ENCODE measurements at places on chromosomes 7 and 10.

DNA sequence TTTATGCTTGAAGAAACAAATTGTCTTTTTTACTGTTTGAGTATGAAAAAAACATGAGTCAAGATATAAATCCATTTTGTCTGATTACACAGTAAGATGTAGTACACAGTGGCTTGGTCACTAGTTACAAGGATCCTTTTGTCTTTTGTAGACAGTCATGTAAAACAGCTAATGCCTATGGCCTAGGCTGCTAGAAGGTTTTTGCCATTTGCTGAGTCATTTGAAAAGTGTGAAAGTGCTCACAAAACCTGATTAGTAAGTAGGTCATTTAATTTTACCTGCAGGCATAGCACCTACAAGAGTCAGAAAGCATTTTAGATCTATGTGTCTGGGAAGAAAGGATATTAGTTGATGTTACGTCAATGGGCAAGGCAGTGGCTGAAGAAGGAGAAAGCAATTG is 819.4 kb downstream of the MAGI2 start:
- DNase-seq: no peak

DNA sequence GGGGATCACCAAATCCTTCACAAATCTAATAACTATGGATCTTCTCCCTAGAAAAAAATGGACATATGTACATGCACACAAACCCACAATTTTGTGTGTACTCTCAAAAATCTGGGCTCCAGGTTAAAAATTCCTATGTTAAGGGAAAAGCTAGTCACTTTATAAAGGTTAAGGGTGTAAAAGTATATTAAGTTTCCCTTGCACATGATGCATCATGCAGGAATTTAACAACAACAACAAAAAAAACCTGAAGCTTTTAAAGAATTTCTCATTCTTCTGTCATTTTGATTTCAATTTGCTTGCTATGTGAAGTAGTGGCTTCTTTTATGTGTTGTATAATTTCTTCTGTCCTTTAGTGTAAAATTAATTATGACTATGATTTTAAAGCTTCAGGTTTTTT is 123.7 kb downstream of the CNOT4 start:
- DNase-seq: no peak

- DNase-seq: no peak
Observed at GRCh38 chr10:12594448-12594944, 245.1 kb downstream of the CAMK1D start.

DNA sequence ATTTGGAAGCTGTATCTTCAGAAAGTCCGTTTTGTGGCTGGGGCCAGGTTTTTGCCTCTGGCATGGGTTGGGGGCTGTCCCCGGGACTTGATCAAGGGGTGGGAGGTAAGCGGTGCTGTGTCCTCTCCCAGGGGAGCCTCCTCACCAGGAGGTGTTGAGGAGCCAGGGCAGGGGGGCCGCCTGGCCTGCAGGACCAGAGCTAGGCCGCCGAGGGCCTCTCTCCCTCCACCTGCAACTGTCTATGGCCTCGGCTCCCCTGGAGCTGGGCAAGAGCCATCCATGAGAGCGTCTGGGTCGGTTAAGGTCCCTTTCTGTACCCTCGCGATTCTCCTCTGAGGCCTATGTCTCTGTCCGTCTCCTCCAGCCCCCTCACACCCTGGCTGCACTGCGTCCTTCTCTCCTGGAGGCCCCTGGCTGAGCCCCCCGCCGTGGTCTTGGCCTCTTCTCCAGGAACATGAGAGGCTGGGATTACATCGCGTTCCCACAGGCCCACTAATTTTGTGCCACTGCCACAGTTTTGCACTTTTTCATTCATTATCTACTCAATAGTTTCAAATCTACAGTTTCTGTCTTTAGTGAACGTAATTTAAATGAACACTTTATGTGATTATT is 20.6 kb downstream of the CALML5 start:
- no peak for DNase-seq

GRCh38 chr7:158750702-158751101 is 46.1 kb upstream of the NCAPG2 start:
- no peak for DNase-seq

DNA sequence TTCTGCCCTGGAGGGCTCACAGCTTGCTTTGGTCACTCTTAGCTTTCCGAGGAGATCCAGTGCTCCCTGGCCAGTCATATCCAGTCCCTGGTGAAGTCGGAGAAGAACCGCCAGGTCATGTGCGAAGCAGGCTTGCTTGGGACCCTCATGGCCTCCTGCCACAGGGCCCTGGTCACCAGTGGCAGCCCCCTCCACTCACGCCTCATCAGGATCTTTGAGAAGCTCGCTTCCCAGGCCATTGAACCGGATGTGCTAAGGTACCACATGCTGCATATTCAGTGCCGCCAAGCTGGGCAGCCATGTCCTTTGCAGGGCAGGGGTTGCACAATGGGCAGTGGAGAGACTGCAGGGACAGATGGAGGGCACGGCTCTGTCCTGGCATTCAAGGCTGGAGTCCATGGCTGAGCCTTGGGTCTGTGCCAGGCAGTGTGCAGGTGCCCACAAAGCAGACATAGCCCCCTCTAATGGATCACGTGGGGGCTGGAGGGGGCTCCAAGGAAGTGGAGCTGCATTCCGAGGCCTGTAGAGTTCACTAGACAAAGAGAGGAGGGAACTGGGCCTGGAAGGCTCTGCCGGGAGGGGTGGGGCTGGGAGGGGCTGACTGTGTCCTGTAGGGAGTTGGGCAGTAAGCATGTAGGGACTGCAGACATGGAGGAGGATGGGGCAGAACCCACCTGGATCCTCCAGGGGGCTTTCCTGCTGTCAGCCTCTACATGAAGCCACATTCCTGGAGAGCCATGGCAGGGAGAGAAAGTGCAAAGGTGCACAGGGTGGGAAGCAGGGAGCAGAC is 89.9 kb downstream of the WDFY4 start:
- DNase-seq: no peak

GRCh38 chr7:4115941-4116610 is 566.0 kb upstream of the FOXK1 start:
- no peak for DNase-seq

- DNase-seq: no peak
Observed at GRCh38 chr10:74932648-74933047, 106.2 kb downstream of the KAT6B start.

GRCh38 chr7:127658970-127659630 is 7.1 kb downstream of the SND1 start:
- DNase-seq: no peak

DNA sequence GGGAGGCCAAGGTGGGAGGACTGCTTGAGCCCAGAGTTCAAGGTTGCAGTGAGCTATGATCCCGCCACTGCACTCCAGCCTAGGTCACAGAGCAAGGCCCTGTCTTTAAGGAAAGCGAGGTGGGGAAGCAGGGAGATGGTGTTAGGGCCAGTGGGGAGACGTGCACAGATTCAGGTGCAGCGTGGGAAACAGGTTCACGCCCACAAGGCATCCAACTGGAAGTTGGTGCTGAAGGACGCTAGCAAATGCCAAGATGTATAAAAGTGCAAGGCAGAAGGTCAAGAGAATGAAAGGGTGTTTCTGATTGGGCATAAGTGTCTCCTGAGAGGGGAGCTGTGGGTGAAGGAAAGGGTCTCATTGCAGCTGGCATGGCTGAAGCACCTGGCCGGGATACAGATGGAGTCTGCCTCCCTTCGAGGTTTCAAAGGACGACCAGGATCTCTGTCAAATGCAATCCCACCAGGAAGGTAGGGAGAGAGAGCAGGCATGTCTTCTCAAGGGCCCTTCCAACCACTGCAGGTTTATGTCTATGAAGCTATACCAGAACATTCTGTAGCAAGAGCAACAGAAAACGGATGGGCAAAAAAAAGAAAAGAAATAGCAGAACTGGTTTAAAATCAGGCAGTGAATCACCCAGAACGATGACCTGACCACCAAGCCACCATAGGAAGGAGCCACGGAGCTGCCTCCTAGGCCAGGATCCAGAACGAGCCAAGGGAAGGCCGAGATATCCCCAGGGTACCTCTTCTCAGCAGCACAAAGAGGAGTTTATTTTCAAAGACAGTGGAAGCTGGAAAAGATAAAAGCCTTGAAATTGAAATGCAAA is 43.2 kb downstream of the GSDME start:
- DNase-seq: no peak

DNA sequence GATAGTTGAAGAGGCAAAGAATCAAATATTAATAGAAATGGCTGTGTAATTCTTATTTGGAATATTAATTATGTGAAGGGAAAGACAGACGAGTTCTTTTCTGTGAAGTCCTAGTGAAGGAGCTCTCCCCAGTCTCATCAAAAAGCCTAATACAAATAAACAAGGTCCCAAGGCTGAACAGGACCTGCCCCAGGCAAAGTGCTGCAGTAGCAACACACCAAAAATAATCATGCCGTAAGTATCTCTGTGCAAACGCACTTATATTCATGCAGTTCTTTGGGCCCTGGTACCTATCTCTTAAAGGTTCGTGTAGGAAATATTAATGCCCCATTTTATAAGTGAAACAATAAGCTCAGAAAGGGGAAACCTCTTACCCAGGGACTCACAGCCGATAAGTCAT is 12.2 kb upstream of the CHST15 start:
- DNase-seq: no peak

DNA sequence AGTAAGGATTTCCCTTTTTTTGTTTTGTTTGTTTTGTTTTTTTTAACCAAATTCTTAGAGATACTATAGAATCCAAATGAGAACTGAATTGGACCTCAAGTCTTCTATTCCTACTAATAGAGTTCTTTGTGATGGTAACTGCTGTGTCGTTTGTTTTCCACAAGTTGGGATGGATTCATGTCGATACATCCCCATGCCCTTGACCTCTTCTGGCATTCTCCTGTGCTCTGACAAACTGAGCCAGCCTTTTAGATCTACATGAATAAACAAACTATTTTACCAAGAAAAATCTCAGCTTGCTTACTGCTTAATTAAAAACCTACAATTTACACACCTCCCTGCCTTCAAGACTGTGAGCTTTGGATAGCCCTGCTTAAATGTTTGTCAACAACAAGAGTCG is 3.9 kb downstream of the ZNF22 start:
- DNase-seq: no peak

DNA sequence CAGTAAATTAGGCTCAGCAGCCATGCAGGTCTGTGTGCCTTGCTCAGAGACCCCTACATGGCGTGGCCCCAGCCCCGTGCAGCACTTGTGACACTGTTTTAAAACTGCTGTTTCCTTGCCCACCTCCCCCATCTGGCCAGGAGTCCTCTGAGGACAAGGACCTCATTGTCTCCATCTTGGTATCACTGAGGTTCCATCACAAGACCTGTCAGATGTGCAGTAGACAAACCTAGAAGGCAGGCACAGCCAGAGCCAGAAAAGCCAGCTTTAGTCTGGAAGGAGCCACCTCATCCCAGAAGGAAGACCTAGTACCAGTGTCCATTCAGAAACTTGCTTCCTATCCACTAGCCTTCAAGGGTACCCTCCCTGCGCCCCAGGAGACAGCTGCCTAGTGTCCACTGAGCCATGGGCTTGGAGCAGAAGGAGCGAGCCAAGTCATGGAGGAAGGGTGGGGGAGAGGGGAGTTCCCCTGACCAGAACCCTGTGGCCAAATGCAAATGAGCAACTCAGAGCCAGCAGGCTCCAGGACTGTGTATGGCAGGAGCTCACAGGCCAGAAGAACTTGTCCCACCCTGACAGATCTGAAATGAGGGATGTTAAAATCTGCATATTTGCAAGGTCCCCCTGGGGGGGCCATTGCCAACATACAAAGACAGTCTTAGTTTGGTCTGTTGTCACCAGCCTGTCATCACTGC is 176.1 kb downstream of the SH3PXD2A start:
- DNase-seq: no peak

- DNase-seq: no peak
Observed at GRCh38 chr10:86489071-86489810, 32.4 kb downstream of the WAPL start.

- no peak for DNase-seq
Observed at GRCh38 chr7:113561446-113561845, 357.4 kb downstream of the PPP1R3A start.

DNA sequence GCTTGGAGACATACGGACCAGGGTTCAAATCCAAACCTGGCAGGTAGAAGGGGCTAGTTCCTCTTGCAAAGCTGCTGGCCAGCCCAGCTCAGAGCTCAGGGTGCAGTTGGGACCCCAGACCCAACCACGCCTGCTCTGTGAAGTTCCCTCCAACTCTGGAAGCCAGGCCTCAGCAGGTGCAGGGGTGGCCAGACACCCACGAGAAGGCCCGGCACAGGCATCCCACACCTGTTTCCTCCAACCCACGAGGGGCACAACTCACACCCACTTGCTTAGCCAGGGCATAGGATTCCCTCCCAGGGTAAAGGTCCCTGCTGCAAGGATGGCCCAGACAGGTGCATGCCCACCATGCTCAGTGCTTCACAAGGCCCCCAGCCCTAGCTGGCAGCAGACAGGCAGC is 262.4 kb downstream of the GRID1 start:
- no peak for DNase-seq

Data from stimulated activated CD4-positive, alpha-beta T cell treated with anti-CD3 and anti-CD28 coated beads, Interleukin-4, amount 100 ng/mL, for 4 hours (primary cell).